ENCODE measurements at places on chromosomes 3 and 15.

DNA sequence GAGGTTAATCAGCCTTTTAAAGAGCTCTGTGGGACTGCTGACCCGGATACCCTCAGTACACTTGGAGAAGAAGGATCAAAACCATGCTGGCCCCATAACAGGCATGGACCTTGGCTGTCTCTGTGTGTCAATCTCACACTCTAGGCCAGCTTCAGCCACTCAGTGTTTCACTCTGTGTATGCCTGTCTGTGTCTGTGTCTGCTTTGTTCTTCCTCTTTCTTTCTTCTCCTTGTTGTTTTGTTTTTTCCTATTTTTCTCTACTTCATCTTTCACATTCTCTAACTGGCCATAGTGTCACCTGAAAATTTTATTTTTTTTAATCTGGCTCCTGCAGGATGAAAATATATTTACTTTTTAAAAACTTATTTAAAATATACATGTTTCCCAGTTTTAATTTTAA lies 51.1 kb downstream of the SERP1 start:
- DNase-seq, result no peak

- no peak for DNase-seq
Measured at GRCh38 chr15:44159492-44159891, 35.6 kb downstream of the FRMD5 start.

- no peak for DNase-seq
Measured at GRCh38 chr3:185470323-185470722, 28.5 kb downstream of the TMEM41A start.

- no peak for DNase-seq
Measured at GRCh38 chr3:47014036-47014435, 34.6 kb downstream of the NBEAL2 start.

DNA sequence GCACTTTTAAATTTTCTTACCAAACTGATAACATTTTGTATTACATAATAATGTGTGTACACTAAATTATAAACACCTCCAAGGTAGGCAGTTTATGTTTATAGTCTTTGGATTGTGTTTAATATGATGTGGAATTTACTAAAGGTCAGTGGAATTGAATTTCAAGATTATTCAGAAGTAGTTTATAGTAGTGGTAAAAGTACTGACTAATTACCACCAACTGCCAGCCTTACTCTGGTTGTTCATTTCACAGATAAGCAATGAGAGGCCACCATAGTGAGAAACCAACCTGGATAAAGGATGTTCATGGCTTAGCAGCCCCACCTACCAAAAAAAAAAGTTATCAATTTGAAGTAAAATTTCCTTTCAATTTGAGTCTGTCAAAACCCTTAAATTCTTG lies 54.0 kb upstream of the EIF5A2 start:
- DNase-seq, result no peak

DNA sequence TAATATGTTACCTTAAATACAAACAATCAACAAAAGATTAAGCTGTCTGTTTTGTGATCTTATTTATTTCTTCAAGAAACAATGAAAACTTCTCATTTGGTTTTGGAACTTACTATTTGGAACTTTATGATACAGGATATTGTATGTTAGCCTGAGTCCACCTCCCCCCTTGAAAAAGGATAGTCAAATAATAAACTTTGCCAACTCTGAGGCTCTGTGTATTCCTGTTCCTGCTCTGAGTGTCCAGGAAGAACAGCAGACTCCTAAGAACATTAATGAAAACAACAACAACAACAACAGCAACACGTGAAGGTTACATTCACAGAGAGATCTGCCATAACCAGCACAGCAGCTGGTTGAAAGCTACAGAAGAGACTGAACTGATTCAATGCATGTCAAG lies 108.1 kb upstream of the AADACL2 start:
- DNase-seq, result no peak

GRCh38 chr15:60395276-60396011 lies 2.3 kb downstream of the ANXA2 start:
- no peak for DNase-seq

GRCh38 chr15:90950676-90951075 lies 4.0 kb upstream of the RCCD1 start:
- no peak for DNase-seq

DNA sequence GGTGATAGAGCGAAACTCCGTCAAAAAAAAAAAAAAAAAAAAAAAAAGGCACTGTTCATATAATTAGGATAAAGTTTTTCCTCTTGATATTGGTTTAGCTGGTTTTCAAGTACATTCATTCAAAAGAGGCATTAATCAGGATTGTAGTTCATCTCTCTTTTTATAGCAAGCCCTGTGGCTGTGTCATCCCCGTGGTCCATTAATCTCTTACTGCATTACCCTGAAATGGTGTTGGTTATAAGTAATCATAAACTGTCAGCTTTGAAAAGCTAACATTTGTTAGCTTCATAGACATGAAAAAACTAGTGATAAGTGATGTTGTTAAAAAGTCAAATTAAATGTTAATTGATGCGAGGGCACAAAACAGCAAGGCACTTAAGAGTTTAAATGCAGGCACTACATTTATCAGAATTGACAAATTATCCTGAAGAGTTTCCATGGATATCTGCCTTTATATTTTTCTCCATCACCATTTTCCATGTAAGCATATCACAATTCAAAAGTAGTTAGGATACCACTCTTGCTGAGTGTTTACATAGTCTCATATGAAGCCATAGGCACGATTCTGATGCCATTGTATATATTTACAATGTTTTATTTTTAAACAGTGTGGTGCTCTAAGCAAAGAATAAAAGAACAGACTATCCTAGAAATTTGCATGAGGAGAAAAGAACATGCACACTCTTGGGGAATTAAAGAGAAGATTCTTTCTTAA lies 193.1 kb downstream of the OTOL1 start:
- DNase-seq, result no peak

- no peak for DNase-seq
Measured at GRCh38 chr3:176005564-176005963, 1146.4 kb downstream of the NAALADL2 start.

DNA sequence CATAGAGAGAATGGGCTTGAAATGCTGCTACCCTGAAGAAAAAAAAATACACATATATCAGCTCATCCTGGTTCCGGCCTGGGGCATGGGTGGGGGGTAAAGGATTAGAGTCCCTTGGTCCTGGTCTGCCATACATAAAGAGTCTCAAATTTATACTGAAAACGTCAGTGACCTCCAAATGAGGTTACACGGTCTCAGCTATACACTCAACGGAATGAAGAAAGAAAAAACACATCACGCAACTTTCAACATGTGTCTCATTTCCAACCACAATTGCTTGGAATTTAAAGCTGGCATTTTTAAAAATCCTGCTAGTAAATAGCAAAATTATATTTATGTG lies 612.8 kb downstream of the MCTP2 start:
- DNase-seq, result no peak

GRCh38 chr3:160012108-160012507 lies 23.5 kb downstream of the IL12A start:
- no peak for DNase-seq

GRCh38 chr3:32391643-32392535 lies at the start of gene CMTM7:
TSS of gene CMTM7 (plus strand) at chr3:32391853. CDS start at chr3:32391907, 54 bp downstream.
- peak; percentile 47 for DNase-seq

- no peak for DNase-seq
Measured at GRCh38 chr15:79067969-79068368, 22.6 kb downstream of the RASGRF1 start.

DNA sequence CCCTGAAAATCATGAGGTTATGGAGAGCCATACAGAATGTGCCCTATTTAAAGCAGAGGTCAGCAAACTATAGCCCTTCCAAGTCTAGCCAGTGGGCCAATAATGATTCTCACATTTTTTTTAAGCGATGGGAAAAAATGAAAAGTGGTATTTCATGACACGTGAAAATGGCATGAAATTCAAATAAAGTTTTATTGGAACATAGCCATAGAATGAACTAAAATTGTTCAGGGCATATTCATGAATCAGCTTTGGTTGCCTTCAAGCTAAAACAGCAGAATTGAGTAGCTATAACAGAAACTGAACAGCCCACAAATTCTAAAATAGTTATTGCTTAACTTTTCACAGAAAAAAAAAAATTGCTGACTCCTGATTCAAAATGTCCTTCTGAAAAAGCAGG lies 104.5 kb downstream of the TFG start:
- no peak for DNase-seq

DNA sequence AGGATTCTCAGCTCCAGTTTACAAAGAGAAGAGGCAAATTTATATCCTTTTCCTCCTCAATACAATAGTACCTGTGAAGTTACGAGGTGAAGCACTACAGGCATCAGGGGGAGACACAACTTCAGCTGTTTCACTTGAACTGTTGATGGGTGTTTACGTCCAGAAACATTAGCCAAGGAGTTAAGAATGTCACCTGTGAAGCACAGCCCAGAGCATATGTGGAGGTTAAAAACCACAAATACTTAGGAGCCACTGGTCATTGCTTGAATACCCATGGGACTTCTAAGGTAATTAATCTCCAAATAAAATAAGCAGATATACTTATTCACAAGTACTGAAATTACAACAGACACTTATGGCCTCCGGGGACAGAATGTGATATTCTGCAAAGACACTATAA lies 246.5 kb downstream of the ULK4 start:
- no peak for DNase-seq

DNA sequence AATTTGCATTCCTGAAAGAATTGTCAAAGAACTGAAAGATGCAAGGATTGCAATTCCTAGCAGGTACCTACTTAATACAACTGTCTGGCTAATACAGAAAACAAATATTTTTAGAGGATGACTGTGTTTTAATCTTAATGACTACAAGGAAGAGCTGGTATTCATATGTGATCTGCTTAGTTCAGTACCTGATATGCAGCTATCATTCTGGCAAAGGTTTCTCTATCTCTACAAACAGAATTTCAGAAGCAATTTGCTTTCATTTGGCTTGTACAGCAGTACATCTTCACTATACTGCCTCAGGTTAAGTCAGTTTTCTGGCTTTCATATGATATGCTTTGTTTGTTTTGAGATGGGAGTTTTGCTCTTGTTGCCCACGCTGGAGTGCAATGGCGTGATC lies 51.3 kb downstream of the TBL1XR1 start:
- no peak for DNase-seq

- DNase-seq, result no peak
Measured at GRCh38 chr3:65828706-65829105, 210.0 kb downstream of the MAGI1 start.

GRCh38 chr3:64687086-64687780 lies 567 bp downstream of the ADAMTS9 start:
- DNase-seq, result no peak

DNA sequence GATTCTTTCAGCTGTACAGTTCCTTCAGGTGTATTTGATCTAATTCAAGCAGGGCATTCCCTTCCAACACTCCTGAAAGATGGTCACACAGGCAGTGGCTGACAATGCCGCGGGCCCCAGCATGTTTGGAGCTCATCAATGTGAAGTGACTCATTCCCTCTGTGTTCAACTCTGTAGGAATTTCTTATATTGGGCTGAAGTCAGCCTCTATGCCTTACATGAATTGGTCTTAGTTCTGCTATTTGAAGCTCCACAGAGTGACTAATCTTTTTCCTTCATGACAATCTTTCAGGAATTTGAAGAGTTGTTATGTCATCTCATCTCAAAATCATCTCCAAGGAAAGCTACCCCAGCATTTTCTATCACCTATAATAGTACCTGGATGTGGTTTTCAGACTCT lies 142.5 kb upstream of the C2CD4B start:
- no peak for DNase-seq

GRCh38 chr15:26630857-26631256 lies 142.0 kb downstream of the GABRB3 start:
- DNase-seq, result no peak

GRCh38 chr3:97764407-97765238 lies at the start of gene ARL6:
TSS of gene ARL6 (plus strand) at chr3:97764758. CDS start at chr3:97768108, 3,350 bp downstream.
- DNase-seq, result peak; percentile 65

DNA sequence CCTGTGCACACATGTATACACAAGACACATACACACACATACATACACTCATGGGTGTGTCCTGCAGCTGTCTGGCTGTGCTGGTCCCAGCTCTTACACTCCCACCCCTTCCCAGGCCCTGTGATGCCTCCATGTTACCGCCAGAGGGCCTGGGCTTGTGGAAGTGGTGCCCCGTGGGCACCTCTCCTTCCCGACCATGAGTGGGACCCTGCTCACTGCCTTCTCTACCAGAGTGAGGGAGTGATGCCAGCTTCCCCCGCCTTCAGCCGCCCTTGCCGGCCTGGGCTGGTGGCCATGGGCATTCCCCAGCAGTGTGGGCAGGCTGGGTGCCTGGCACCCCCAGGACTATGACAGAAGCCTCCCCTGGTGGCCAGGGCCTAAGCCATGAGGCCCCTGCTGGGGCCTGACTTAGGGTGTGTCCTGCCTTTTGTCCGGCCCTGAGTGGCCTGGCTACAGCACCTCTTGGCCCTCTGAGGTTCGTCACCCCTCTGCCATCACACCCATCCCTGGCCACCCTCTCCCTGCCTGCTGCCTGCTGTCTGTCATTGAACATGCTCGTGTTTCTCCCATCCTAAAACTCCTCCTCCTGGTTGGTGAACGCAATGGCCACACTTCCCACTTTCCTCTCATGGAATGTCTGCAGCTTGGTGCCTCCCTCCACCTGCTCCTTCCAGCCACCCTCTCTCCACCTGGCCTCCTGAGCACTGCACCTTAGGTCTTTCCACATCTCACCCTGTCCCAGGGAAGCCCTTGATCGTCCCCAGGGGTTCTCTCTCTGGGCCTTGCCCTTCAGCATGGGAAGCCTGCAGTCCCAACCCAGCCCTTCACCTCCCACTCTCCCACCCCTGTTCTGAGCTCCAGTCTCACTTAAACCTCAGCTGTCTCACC lies 14.6 kb downstream of the HDAC11 start:
- DNase-seq, result no peak

GRCh38 chr15:50773389-50773788 lies 7.9 kb upstream of the SPPL2A start:
- DNase-seq, result no peak

GRCh38 chr3:157815739-157816138 lies 290.5 kb downstream of the SHOX2 start:
- DNase-seq, result no peak

GRCh38 chr15:66718220-66718988 lies 16.4 kb downstream of the SMAD6 start:
- no peak for DNase-seq

All from stimulated activated CD4-positive, alpha-beta T cell treated with anti-CD3 and anti-CD28 coated beads, Interleukin-4, amount 100 ng/mL, for 4 hours (primary cell).